ENCODE measurements at places on chromosomes 3 and 15. TPM values are rescaled to one million over a fixed set of nuclear protein-coding genes. Genes with fewer than 3 reads are reported as not detected.

NDN gene
- 7.5 TPM for total RNA-seq

GOLGA6A gene
- not detected for total RNA-seq

SLC6A11 gene
- 5.7 TPM for total RNA-seq

SLC12A1 gene
- total RNA-seq, result not detected

ATP13A5 gene
- not detected for total RNA-seq

MINAR1 gene
- total RNA-seq, result 0.25 TPM
